Osteoblast (primary cell): ENCODE measurements at places on chromosomes 3 and 15.

GRCh38 chr3:37546876-37547275 lies 314.8 kb upstream of the CTDSPL start:
- no peak overlapping the region for H3K27ac ChIP-seq
- DNase-seq: peak; percentile 90
- H3K4me1 ChIP-seq: no peaks in the 10 kb centered on the region
- H3K27me3 ChIP-seq: no peaks in the 10 kb centered on the region
- no peak overlapping the region for H3K4me3 ChIP-seq

GRCh38 chr3:6737630-6738029 lies 123.3 kb upstream of the GRM7 start:
- H3K4me3 ChIP-seq: no peak overlapping the region
- no peak for DNase-seq
- H3K36me3 ChIP-seq: no peaks in the 10 kb centered on the region
- no peak overlapping the region for H3K27ac ChIP-seq
- H3K4me1 ChIP-seq: no peaks in the 10 kb centered on the region

DNA sequence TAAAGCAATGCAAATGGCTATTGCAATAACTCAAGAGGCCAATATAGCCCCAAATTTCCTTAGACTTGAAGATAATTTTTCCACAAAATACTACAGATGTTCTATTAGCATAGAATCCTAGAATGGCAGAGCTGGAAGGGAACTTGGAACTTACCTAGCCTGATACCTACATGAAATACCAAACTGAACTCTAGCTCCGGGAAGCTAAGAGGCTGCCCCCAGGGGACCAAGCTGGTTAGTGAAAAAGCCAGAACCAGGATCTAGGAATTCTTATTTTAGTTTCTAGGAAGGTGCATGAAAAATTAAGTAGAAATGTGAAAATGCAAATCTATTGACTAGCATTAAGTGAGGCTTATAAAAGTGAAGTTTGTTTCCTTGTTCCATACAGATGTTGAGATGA lies 256.0 kb upstream of the CBLB start:
- DNase-seq: no peak
- no peak overlapping the region for H3K4me3 ChIP-seq
- H3K36me3 ChIP-seq: no peaks in the 10 kb centered on the region
- no peaks in the 10 kb centered on the region for H3K27me3 ChIP-seq
- peaks cover 35% of the 10 kb centered on the region for H3K4me1 ChIP-seq
- H3K27ac ChIP-seq: peak overlapping the region; percentile 62

GRCh38 chr15:31013863-31014607 lies 22.6 kb upstream of the MTMR10 start:
- H3K4me1 ChIP-seq: no peaks in the 10 kb centered on the region
- H3K36me3 ChIP-seq: no peaks in the 10 kb centered on the region
- no peaks in the 10 kb centered on the region for H3K27me3 ChIP-seq
- H3K4me3 ChIP-seq: no peak overlapping the region
- no peak for DNase-seq

DNA sequence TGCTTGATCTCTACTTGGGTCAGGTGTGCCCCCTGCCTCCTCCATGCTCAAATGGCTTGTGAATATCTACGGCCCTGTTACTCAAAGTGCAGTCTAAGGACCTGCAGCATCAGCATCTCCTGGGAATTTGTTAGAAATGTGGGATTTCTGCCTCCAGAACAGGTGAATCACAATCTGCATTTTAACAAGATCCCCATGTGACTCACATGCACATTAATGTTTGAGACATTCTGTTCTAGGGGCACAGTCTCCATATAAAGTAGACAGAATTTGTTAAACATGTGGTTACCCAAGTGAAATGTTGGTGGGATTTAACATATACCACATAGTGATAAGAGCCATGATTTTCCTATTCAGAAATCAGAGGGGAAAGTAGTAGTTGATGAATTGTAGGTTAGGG lies 256.2 kb downstream of the NR1D2 start:
- H3K27ac ChIP-seq: no peak overlapping the region
- H3K4me1 ChIP-seq: no peaks in the 10 kb centered on the region
- DNase-seq: no peak
- H3K27me3 ChIP-seq: peaks cover 2% of the 10 kb centered on the region
- no peak overlapping the region for H3K4me3 ChIP-seq
- H3K36me3 ChIP-seq: no peaks in the 10 kb centered on the region

DNA sequence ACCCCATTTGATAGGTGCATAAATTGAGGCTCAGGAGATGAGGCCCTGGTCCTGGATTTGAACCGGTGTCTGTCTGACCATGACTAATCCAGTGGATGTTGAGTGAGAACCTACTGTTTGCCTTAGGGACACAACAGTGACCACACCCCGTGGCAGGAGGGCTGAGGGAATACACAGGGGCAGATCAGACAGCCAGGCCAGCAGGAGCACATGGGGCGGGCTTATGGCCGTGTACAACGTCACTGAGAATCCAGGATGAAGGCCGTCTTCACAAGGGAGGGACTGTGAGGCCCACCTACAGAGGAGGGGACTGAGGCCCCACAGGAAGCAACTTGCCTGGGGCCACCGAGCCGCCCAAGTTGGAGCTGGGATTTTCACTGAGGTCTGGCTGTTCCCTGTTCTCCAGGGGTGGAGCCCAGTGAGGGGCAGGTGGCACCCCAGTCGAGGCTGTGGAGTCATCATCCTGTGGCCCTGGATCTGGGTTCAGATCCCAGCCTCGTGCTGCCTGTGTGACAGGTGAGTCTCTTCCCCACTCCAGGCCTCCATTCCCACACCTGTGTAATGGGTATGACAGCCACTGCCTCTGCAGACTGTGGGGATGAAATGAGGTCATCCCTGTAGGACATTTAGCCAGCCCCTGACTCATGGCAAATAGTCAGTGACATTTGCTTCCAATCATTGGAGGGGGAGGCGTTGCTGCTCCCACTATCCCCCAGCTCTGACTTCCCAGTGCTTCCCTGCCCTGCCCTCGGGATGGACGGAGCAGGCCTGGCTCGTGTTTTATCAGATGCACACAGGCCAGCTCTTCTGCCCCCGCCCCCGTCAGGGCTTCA lies 6.3 kb upstream of the PLXND1 start:
- no peaks in the 10 kb centered on the region for H3K27me3 ChIP-seq
- H3K36me3 ChIP-seq: no peaks in the 10 kb centered on the region
- no peak overlapping the region for H3K4me3 ChIP-seq
- peaks cover 49% of the 10 kb centered on the region for H3K4me1 ChIP-seq
- H3K27ac ChIP-seq: peak overlapping the region; percentile 56

GRCh38 chr3:49271047-49271446 lies 6.0 kb downstream of the C3orf62 start:
- H3K4me3 ChIP-seq: no peak overlapping the region
- DNase-seq: no peak
- no peaks in the 10 kb centered on the region for H3K27me3 ChIP-seq
- no peaks in the 10 kb centered on the region for H3K36me3 ChIP-seq
- H3K4me1 ChIP-seq: peaks cover 5% of the 10 kb centered on the region

DNA sequence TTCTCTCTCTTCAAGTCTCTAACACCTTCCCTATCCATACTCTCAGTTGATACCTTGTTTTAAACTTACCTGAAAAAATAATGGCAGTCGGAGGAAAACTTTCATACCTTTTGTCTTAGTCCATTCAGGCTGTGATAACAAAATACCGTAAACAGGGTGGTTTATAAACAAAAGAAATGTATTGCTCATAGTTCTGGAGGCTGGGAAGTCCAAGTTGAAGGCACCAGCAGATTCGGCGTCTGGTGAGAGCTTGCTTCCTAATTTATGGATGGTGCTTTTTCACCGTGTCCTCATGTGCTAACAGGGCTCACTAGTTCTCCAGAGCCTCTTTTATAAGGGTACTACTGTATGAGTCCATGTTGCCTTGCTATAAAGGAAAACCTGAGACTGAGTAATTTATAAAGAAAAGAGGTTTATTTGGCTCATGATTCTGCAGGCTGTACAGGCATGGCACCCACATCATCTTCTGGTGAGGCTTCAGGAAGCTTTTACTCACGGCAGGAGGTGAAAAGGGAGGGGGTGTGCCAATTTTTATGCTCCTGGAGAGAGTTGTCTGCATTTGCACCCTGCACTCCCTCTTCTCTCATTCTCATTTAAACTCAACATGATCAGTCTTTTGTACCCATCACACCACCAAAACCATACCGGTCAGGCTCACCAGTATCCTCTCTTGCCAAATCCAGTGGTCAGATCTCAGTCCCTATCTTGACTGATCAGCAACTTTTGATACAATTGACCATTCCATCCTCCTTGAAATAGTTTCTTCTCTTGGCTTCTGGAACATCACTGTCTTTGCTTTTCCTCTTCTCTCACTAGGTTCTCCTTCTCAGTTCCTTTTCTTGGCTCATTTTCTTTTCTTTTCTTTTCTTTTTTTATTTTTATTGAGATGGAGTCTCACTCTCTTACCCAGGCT lies 21.6 kb downstream of the ST6GAL1 start:
- no peaks in the 10 kb centered on the region for H3K27me3 ChIP-seq
- H3K36me3 ChIP-seq: no peaks in the 10 kb centered on the region
- no peak overlapping the region for H3K27ac ChIP-seq
- no peak overlapping the region for H3K4me3 ChIP-seq

DNA sequence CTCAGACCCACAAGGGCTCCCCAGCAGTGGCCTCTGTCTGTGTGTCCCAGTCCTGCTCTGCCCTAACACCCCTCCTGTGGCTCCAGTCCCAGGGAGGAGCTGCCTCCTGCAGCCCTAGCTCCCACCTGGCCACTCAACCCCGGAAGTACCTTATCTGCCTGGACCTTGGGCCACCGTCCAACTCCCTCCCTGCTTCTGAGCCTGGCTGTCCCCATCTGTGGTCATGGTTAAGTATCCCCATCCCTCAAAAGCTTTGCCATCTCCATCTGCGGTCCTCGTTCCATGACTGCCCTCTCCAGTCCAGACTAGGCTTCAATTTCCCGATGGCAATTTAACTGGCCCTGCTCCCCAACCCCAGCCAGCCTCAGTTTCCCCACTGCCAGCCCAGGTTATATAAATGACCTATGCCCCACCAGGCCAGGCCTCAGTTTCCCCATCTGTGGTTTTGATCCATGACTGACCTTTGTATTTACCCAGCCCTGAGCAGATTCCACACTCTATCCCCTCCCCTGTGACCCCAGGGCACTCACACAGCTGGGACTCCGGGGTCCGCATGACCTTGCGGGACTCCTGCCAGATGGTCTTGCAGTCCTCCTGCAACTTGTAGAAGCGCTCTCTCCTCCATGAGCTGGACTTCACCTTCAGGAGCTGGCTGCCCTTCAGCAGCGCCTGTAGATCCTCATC lies 9.6 kb downstream of the PLCD1 start:
- no peak overlapping the region for H3K4me3 ChIP-seq
- H3K36me3 ChIP-seq: peaks cover 18% of the 10 kb centered on the region
- H3K27me3 ChIP-seq: no peaks in the 10 kb centered on the region
- no peak overlapping the region for H3K27ac ChIP-seq
- DNase-seq: peak; percentile 58

GRCh38 chr3:123768480-123769355 lies 115.4 kb downstream of the MYLK start:
- no peaks in the 10 kb centered on the region for H3K27me3 ChIP-seq
- H3K4me1 ChIP-seq: peaks cover 31% of the 10 kb centered on the region
- H3K36me3 ChIP-seq: peaks cover 11% of the 10 kb centered on the region
- no peak overlapping the region for H3K4me3 ChIP-seq

- H3K36me3 ChIP-seq: no peaks in the 10 kb centered on the region
- DNase-seq: no peak
- peaks cover 7% of the 10 kb centered on the region for H3K4me1 ChIP-seq
- no peak overlapping the region for H3K27ac ChIP-seq
- H3K27me3 ChIP-seq: no peaks in the 10 kb centered on the region
Observed at GRCh38 chr3:31978553-31978952, 2.5 kb downstream of the OSBPL10 start.

DNA sequence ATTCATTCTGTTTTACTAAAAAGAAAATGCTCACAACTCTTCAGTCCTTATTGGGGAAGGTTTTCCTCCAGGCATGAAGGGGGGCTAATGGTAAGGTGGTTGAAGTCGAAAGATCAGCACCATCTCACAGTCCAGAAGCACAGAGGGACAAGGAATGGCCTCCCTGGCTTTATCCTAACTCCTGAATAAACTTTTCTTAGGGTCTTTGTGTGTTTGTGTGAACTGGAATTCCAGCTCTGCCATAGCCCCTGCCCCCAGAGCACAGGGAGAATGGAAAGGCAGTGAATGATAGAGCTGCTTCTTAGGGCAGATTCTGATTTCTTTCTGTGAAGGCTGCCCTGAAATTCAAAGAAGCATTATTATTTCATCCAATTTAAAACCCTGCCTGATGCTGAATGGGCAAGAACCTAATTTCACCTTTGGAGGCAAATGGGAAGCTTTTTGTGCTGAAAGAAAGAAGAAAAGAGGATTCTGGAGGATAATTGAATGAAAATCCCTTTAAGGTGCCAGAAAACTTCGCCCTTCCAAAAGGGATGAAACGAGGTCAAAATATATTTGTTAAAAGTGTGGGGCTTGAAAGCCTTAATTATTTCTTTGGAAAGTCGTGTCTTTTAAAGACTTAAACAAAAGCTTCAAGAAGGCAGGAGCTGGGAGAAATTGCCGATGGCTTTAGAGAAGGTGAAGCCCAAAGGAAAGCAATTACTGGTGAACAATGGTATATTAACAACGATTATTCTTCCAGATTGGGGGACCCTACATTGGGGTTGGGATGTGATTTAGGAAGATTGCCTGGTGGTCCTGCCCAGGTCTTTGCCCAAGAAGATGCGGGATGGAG lies 259.9 kb upstream of the RGMA start:
- no peak for DNase-seq
- no peak overlapping the region for H3K27ac ChIP-seq
- no peaks in the 10 kb centered on the region for H3K27me3 ChIP-seq
- H3K4me1 ChIP-seq: no peaks in the 10 kb centered on the region
- H3K36me3 ChIP-seq: no peaks in the 10 kb centered on the region

DNA sequence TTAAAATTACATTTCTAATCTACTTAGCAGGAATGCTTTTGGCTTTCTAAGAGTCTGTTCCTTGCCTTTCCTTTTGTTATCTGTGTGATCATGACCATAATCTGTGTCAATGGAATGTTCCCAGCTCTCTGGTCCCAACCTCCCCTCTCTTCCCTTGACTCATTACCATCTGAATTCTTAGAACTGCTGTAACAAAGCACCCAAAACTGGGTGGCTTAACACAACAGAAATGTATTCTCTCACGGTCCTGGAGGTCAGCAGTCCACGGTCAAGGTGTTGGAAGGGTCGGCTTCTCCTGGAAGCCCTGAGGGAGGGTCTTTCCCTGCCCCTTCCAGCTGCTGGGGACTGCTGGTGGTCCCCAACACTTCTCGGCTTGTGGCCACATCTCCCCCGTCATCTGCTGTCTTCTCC lies 81.1 kb downstream of the LRRK1 start:
- no peaks in the 10 kb centered on the region for H3K27me3 ChIP-seq
- peaks cover 3% of the 10 kb centered on the region for H3K36me3 ChIP-seq
- H3K4me3 ChIP-seq: no peak overlapping the region
- H3K27ac ChIP-seq: peak overlapping the region; percentile 88
- peak; percentile 87 for DNase-seq
- H3K4me1 ChIP-seq: peaks cover 21% of the 10 kb centered on the region

DNA sequence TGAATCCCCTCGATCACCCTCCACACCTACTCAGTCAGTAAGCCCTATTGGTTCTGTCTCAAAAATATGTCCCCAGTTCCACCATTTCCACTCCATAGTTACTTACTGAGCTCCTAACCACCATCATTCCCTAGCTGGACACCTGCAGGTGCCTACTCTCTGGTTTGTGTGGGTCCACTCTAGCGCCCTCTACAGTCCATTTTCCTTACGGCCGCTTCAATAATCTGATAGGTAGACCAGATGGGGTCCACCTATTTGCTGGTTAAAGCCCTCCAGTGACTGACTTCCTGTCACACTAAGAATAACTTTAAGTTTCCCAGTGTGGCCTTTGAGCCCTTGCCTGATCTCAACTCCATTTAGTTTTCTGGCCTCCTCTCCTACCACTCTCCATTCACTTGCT lies 5.0 kb downstream of the GXYLT2 start:
- peak overlapping the region; percentile 96 for H3K27ac ChIP-seq
- no peak overlapping the region for H3K4me3 ChIP-seq
- no peaks in the 10 kb centered on the region for H3K36me3 ChIP-seq
- peaks cover 49% of the 10 kb centered on the region for H3K4me1 ChIP-seq
